Osteocyte (in vitro differentiated cells): ENCODE measurements at places on chromosomes 2 and 18. TPM values are rescaled to one million over a fixed set of nuclear protein-coding genes. Genes with fewer than 3 reads are reported as not detected.
A peak's percentile ranks its signal among the peaks of the same experiment; 100 is the strongest.

The DNAJC5G gene
- not detected in 2 replicates for total RNA-seq

- H3K36me3 ChIP-seq = no peaks in the 10 kb centered on the region
- H3K4me1 ChIP-seq = no peaks in the 10 kb centered on the region
- no peaks in the 10 kb centered on the region for H3K27me3 ChIP-seq
Observed at GRCh38 chr18:53937037-53937436, 287.4 kb downstream of the MBD2 start.

DNA sequence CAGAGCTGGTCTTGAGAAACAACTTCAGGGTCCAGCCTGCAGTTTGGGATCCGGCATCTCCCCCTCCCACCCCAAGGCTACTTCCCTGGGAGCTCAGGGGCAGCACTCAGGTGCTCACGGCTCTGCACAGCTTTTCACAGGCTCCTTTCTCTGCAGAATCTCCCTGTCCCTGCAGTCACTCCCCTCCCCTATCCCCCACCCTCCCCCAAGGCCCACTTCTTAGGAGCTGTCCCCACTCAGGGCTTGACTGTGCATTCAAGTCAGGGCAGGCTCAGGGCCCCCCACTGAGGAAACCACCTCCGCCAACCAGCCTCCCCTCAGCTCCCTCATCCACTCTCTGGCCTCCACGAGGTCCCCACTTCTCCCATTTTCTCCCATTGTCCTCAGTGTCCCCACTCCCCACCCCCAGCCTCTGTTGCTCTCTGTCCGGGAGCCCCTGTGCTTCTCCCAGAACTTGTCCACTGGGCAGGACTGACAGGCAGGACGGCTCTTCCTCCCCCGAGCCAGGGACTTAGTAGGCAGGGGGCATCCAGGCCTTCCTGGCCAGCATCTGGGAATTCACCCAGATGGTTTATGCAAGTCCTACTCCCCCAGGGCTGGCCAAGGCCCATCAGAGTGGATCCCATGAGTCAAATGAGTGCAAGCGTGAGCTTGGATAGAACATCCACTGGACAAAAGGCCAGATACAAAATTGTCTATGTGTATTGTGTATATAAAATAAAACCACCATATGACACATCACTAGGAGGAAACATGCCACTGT is 7.6 kb downstream of the NMUR1 start:
- no peak overlapping the region for H3K4me3 ChIP-seq
- peaks cover 5% of the 10 kb centered on the region for H3K27me3 ChIP-seq
- peaks cover 13% of the 10 kb centered on the region for H3K4me1 ChIP-seq
- peak overlapping the region; percentile 41 for H3K27ac ChIP-seq
- H3K36me3 ChIP-seq = no peaks in the 10 kb centered on the region

DNA sequence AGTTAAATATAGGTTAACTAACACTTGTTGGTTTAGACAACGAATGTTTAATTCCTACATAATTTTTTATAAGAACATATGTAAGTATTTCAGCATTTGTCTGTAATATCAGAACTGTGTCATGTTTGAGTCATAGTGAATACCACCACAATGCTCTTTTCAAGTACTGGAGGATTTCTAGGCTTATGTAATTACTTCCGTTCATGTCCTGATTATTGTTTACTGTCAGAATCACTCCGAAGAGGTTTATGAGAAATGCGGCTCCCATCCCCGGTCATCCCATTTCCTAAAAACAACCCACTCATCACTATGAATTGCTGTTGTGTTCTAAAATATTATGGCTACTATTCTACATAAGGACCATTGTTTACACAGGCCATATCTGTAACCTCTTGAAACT is 45.1 kb downstream of the CDH19 start:
- H3K36me3 ChIP-seq = no peaks in the 10 kb centered on the region
- no peak overlapping the region for H3K27ac ChIP-seq
- no peaks in the 10 kb centered on the region for H3K4me1 ChIP-seq
- DNase-seq = no peak
- peaks cover 14% of the 10 kb centered on the region for H3K27me3 ChIP-seq
- H3K4me3 ChIP-seq = no peak overlapping the region

DNA sequence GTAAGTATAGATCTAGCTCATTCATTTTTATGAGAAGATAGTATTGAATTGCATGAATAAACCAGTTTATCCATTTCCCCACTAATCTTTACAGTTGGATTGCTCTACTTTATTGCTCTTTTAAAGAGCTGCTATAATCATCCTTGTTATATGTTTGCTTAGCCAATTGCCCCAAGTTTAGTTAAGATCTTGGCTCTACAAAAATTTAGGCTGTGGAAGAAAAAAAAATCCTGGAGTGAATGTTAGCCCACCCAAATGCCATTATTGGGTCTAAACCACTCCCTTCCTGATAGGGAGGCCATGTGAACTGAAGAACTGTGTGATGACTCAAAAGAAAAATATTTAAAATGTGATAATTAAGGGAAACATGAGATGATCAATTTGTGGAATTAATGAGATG is 2.9 kb downstream of the ALS2 start:
- no peak overlapping the region for H3K4me3 ChIP-seq
- peak overlapping the region; percentile 29 for H3K27ac ChIP-seq
- H3K27me3 ChIP-seq = no peaks in the 10 kb centered on the region
- peaks cover 61% of the 10 kb centered on the region for H3K4me1 ChIP-seq
- H3K36me3 ChIP-seq = peaks cover 2% of the 10 kb centered on the region
- DNase-seq = no peak
